ENCODE measurements at places on chromosomes 7 and 10. TPM values are rescaled to one million over a fixed set of nuclear protein-coding genes. Genes with fewer than 3 reads are reported as not detected.

The CLCN1 gene
- not detected for total RNA-seq

GRCh38 chr7:33497051-33497450, 367.7 kb downstream of the BBS9 start:
- no peak overlapping the region for H3K4me3 ChIP-seq
- no peaks in the 10 kb centered on the region for H3K4me1 ChIP-seq
- no peaks in the 10 kb centered on the region for H3K36me3 ChIP-seq
- H3K27ac ChIP-seq: no peak overlapping the region
- H3K27me3 ChIP-seq: no peaks in the 10 kb centered on the region

- peak within 1 kb of the TSS; percentile 63 for H3K4me3 ChIP-seq
- DNase-seq: peak; percentile 62
- H3K27ac ChIP-seq: peak within 1 kb of the TSS; percentile 86
- H3K4me1 ChIP-seq: peaks cover 30% of the 10 kb centered on the region
- no peaks in the 10 kb centered on the region for H3K27me3 ChIP-seq
- H3K36me3 ChIP-seq: no peaks in the 10 kb centered on the region
Measured at GRCh38 chr10:93482145-93482834, at the start of gene MYOF. MYOF (minus strand) TSS chr10:93482334; CDS start chr10:93482194, 140 bp downstream.

GRCh38 chr10:85603151-85603940, 763.2 kb downstream of the GRID1 start:
- no peaks in the 10 kb centered on the region for H3K36me3 ChIP-seq
- no peaks in the 10 kb centered on the region for H3K27me3 ChIP-seq
- no peak overlapping the region for H3K4me3 ChIP-seq
- H3K27ac ChIP-seq: no peak overlapping the region

The CPA2 gene
- total RNA-seq: not detected

The SFTPA1 gene
- 10,352 TPM for total RNA-seq

The CPN1 gene
- not detected for total RNA-seq

GRCh38 chr10:6275022-6275997, 72.6 kb downstream of the PFKFB3 start:
- peaks cover 41% of the 10 kb centered on the region for H3K4me1 ChIP-seq
- H3K4me3 ChIP-seq: peak overlapping the region; percentile 15
- H3K36me3 ChIP-seq: no peaks in the 10 kb centered on the region
- peak overlapping the region; percentile 84 for H3K27ac ChIP-seq
- DNase-seq: peak; percentile 94

The GHRHR gene
- total RNA-seq: not detected

DNA sequence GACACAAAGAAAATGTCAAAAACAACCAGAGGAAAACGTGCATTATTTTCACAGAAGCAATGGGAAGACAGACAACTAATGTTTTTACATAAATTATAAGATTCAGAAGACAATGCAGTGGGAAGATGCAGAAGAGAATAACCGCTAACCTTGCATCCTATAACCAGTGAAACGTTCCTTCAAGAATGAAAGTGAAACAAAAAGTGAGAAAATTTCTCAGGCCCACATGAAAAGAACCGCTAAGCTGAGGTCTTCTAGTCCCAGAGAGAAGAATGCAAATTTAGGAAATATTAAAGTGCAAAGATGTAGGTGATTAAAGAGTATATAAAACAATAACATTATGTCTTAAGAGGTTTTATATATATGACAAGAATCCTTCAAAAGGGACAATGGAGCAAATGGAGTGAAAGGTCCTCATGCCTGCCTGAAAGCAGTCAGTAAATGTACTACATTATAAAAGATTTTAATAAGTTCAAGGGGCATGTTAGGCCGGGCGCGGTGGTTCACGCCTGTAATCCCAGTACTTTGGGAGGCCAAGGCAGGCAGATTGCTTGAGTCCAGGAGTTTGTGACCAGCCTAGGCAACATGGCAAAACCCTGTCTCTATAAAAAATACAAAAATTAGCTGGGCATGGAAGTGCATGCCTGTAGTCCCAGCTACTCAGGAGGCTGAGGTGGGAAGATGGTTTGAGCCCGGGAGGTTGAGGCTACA, 43.1 kb upstream of the DDC start:
- no peak overlapping the region for H3K27ac ChIP-seq
- no peaks in the 10 kb centered on the region for H3K4me1 ChIP-seq
- no peaks in the 10 kb centered on the region for H3K27me3 ChIP-seq
- no peak for DNase-seq
- H3K4me3 ChIP-seq: no peak overlapping the region

GRCh38 chr7:114784177-114784576, 137.7 kb upstream of the MDFIC start:
- H3K27me3 ChIP-seq: no peaks in the 10 kb centered on the region
- DNase-seq: no peak
- H3K27ac ChIP-seq: no peak overlapping the region
- no peak overlapping the region for H3K4me3 ChIP-seq
- no peaks in the 10 kb centered on the region for H3K4me1 ChIP-seq
- no peaks in the 10 kb centered on the region for H3K36me3 ChIP-seq

GRCh38 chr7:157853076-157853788, 516.4 kb downstream of the DNAJB6 start:
- peaks cover 5% of the 10 kb centered on the region for H3K4me1 ChIP-seq
- no peaks in the 10 kb centered on the region for H3K36me3 ChIP-seq
- no peak for DNase-seq
- H3K27ac ChIP-seq: peak overlapping the region; percentile 49
- no peak overlapping the region for H3K4me3 ChIP-seq

DNA sequence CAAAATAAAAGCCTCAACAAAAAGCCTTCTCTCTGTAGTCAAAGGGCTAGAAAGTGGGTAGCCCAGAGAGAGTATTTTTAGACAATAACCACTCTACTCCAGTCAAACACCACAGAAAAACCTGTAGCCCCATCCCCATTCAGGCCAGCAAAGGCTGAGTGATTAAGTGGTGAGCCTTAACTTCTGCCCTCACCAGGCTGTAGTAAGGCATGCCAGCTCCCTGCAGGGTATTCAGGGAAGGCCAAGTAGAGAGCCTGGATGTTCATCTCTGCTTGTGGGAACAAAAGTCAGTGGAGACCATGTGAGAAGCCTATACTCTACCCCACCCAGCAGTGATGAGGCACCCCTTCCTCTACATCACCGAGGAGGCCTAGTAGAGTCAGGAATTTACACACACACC, 51.2 kb downstream of the HIF1AN start:
- no peak overlapping the region for H3K27ac ChIP-seq
- H3K4me1 ChIP-seq: no peaks in the 10 kb centered on the region

DNA sequence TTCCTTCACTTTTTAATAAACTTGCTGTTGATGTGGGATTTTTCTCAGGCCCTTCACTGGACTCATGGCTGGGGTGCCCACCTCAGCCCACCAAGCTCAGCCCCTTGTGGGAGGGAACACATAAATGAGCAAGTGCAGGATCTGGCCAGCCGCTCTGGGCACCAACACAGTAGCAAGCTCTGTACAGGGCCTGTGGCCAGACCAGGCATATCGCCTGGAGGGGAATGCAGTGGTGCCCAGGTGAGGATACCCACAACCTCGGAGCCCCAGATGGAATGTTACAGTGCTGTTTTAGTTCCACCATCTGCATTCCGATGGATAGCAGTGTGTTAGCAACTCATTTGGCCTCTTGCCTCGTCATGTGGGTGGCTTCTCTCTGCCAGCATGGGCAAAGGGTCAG, 234.6 kb downstream of the PPP1R3A start:
- H3K27me3 ChIP-seq: no peaks in the 10 kb centered on the region
- no peaks in the 10 kb centered on the region for H3K4me1 ChIP-seq
- no peak for DNase-seq
- H3K36me3 ChIP-seq: no peaks in the 10 kb centered on the region

DNA sequence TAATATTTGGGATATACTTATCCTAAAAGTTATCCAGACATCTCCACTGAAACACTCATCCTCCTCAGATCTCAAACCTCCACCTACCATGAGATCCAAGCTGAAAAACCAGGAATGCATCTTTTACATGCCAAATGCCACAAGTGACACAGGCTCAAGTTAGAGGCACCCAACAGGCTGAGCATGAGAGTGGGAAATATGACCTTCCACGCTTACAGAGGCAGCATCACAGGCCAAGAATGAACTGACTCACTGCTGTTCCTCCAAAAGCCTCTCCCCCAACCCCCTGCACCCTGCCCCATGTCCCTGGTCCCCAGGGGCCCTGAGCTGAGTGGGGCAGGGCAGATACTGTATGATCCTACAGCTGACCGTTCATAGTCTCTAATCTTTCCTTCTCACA, 4.8 kb upstream of the MTPAP start:
- H3K4me3 ChIP-seq: no peak overlapping the region
- H3K27ac ChIP-seq: no peak overlapping the region
- H3K36me3 ChIP-seq: no peaks in the 10 kb centered on the region
- H3K27me3 ChIP-seq: no peaks in the 10 kb centered on the region
- peaks cover 5% of the 10 kb centered on the region for H3K4me1 ChIP-seq
- no peak for DNase-seq

GRCh38 chr10:95543459-95543858, 17.7 kb downstream of the SORBS1 start:
- no peaks in the 10 kb centered on the region for H3K27me3 ChIP-seq
- no peak for DNase-seq
- H3K4me1 ChIP-seq: peaks cover 36% of the 10 kb centered on the region
- no peaks in the 10 kb centered on the region for H3K36me3 ChIP-seq

DNA sequence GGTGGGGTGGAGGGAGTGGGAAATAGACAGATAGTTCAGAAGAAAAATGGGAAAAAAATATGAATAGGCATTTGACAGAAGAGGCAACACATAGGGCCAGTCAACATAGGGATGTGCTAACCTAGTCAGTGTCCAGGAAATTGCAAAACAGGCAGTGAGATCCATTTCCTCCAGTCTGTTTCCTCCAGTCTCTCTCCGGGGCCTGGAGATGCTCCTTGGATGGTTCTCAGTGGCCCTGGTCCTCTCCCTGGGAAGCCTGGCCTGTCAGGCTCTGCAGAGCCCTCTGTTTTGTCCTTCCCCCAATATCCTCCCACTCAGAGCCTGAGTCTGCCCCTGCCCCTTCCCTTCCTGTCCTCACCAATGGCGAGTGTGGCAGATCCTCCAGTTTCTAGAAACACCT, 52.6 kb downstream of the SYPL1 start:
- no peaks in the 10 kb centered on the region for H3K27me3 ChIP-seq
- no peak for DNase-seq
- H3K36me3 ChIP-seq: no peaks in the 10 kb centered on the region
- peaks cover 12% of the 10 kb centered on the region for H3K4me1 ChIP-seq
- no peak overlapping the region for H3K27ac ChIP-seq
- H3K4me3 ChIP-seq: no peak overlapping the region

The SCIN gene
- 21.1 TPM for total RNA-seq

DNA sequence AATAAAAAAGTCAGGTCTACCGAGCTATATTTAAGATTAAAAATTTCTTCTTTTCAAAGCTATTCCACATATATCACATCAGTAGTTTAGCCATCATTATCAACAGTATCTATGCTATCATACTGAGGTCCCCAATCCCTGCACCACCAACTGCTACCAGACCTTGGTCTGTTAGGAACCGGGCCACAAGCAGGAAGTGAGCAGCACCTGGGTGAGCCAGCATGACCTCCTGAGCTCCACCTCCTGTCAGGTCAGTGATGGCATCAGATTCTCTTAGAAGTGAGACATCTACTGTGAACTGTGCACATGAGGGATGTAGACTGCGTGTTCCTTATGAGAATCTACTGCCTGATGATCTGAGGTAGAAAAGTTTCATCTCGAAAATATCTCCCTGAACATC, 632.1 kb upstream of the KCND2 start:
- H3K27ac ChIP-seq: no peak overlapping the region
- H3K27me3 ChIP-seq: no peaks in the 10 kb centered on the region
- no peaks in the 10 kb centered on the region for H3K36me3 ChIP-seq
- no peak overlapping the region for H3K4me3 ChIP-seq
- no peak for DNase-seq

DNA sequence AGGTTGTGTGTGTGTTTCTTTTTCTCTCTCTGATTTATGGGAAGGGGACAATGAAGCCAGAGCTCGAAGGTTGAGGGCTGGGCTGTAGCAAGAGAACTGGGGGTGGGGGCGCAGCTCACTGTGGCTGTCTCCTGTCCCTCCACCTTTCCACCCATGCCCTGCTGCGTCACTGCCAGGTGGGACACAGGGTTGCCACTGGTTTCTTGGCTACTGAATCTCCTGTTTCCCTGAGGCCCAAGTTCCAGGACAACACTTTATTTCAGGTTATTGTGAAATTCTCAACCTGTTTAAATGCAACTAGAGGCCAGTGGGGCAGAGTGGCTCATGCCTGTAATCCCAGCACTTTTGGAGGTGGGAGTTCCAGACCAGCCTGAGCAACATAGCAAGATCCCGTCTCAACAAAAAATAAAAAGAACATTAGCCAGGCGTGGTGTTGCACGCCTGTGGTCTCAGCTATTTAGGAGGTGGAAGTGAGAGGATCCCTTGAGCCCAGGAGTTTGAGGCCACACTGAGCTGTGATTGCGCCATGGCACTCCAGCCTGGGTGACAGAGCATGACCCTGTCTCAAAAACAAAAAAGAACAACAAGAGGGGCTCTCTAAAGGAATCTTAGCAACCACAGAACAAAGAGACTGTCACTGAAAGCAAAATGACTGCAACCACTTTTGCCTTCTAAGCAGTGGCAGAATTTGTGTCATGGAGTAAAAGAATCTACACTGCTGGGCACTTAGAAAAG, 22.6 kb downstream of the TBATA start:
- H3K27ac ChIP-seq: no peak overlapping the region
- peaks cover 5% of the 10 kb centered on the region for H3K4me1 ChIP-seq
- DNase-seq: peak; percentile 45
- H3K27me3 ChIP-seq: no peaks in the 10 kb centered on the region
- no peak overlapping the region for H3K4me3 ChIP-seq

GRCh38 chr10:86330778-86331763, 35.5 kb downstream of the GRID1 start:
- no peak for DNase-seq
- H3K4me3 ChIP-seq: no peak overlapping the region
- no peaks in the 10 kb centered on the region for H3K36me3 ChIP-seq
- no peaks in the 10 kb centered on the region for H3K27me3 ChIP-seq
- H3K4me1 ChIP-seq: no peaks in the 10 kb centered on the region

DNA sequence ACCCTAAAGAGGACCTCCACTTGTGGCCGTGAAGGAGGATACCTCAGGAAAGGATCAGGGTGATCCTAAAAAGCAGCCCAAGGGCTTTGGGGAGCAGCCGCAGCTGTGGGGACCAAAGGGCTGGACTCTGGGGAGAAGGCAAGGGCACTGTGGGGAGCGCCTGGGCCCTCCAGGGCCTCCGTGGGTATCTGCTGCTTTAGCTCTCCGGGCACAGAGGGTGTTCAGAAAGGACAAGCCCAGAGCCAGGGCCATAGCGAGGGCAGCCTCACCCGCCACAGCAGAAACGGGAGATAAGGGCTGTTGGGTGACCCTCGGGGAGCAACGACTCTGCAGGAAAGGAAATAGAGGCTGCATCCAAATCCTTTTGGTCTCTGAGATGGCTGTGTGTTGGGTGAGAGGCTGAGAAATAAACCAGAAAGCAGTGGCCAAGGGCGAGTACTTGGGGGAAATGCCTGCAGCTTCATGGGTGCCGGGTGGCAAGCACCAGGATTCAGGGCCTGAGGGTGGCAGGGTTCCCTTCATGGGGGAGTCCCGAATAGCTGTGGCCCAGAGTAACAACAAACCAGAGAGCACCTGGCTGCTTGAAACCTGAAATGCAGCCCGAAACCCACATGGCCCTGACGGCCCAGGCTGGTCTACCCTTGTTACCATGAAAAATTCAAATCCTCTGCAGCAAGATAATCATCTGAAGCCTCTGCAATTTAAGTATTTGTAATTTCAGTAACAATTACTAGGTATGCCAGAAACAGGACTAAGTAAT, 95.2 kb downstream of the VIPR2 start:
- no peaks in the 10 kb centered on the region for H3K36me3 ChIP-seq
- no peaks in the 10 kb centered on the region for H3K4me1 ChIP-seq
- no peak overlapping the region for H3K4me3 ChIP-seq

The CALD1 gene
- total RNA-seq: 140 TPM

- no peak overlapping the region for H3K4me3 ChIP-seq
- no peaks in the 10 kb centered on the region for H3K36me3 ChIP-seq
- DNase-seq: no peak
- no peaks in the 10 kb centered on the region for H3K27me3 ChIP-seq
Measured at GRCh38 chr10:78619896-78620295, 448.9 kb upstream of the ZMIZ1 start.

The JAKMIP3 gene
- 0.18 TPM for total RNA-seq

Measured in lower lobe of right lung (tissue), 2 donors.